ENCODE measurements at places on chromosomes 7 and 10.

DNA sequence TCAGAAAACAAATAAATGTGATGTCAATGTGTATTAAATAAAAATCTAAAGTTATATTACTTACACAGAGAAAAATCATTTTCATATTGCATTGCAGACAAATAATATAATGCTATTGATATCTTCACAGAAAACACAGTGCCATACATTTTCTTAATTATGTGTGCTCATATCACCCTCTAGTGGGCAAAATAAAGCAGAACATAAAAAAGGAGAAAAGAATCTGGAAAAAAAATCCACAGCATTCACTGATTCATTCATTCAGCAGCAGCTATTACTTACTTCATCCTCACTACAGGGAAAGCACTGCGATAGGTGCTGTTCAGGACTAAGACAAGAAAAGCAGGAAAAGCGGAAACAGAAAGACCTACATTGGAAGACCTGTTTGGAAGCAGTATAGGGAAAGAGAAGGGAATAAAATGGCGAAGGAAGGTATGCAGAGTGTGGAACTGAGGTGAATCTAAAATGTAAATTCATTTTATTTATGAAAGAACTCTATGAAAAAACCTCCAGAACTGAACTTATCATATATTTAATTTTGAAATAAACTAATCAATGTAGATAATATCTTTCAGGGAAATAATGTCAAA is 73.2 kb downstream of the POT1 start:
- DNase-seq = peak; percentile 59

DNA sequence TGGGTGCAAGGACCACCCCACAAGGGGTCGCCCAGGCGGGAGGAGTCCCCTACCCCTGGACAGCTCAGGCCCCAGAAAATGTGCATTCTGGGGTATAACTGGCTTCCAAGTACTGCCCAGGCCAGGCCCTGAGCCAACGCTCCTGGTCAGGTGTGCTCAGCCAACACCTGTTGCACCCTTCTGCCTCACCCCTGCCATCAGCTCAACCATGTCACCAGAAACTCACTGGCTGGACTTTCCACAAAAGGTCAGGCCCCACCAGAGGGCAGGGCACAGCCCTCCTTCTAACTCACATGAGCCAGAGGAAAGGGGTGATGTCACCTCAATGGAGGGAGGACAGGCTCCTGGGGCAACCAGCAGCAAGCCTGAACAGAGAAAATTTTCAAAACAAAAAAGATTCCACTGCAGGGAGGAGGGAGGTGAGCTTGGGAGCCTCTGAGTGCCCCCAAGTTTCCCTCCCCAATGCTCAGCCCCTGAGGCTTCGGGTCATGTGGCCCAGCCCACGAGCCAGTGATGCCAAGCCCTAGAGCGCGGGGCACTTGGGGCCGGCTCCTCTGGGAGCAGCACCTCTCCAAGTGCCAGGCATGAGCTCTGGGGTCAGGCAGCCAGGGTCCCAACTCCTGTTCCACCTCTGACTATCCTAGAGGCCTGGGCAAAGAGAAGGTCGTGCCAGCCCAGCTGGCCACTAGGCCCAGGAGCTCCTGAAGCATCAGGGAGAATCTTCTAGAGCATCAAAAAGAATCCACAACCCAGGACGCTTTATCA is 2.2 kb downstream of the OGDHL start:
- no peak for DNase-seq

DNA sequence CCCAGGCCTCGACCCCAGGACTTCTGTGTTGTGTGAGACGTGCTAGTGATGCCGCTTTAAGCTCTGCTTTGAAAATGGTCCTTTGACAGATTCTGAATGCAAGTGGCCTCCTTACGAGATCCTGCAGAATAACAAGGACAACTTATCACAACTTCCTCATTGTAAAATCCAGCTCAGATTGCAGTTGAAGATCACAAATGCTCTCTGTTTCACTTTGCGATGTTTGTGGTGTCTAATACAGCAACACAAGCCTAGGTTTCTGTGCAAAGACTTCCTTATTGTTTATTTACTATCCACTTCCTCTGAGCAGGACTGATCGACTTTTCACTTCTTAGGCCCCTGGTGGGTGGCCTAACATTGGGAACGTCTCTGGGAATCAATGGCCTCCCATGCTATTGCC is 31.7 kb upstream of the INSIG1 start:
- DNase-seq = no peak

DNA sequence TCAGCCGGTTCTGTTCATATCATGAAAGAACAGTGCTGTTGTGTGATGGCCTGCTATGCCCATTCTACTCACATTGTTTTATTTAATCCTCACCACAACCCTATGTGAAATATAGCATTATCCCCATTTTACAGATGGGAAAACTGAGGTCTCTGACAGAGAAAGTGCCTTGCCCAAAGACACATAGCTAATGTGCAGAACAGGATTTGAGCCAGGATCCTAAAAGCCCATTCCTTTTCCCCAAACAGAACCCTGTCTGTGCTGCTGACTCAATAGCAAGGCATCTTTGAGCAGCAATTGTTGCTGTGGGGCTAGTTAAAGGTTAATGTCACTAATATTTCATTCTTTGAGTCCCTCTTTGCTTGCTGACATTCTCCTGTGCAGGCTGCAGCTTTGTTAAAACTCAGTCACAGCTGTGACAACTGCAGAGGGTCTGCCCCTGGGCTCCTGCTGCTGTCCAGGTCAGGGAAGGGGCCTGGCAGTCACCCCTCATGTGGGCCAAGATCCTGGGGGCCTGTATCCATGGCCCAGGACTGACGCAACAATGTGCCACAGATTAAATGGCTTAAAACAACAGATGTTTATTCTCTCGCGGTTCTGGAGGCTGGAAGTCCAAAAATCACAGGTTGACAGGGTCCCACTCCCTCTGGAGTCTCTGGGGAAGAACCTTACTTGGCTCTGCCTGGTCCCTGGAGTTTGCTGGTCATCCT is 40.4 kb downstream of the AFAP1L2 start:
- DNase-seq = no peak

GRCh38 chr10:3274414-3274813 is 101.8 kb upstream of the PITRM1 start:
- DNase-seq = no peak

DNA sequence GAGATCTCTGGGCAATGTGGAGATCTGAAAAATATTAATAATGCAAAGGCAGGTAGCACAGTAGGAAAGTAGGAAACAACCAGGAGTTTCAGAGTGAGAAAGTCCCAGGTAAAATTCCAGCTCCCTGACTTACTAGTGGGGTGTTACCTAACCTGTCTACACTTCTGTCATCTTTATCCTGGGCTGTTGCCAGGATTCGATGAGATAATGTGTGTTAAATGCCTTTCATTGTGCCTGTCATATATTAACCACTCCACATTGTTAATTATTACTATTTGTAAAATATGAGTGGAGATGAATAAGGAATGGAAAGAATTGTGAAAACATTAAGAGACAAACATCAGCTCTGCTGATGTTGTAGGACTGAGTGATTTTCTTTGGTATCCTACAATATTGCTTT is 50.0 kb upstream of the FRMD4A start:
- DNase-seq = no peak

DNA sequence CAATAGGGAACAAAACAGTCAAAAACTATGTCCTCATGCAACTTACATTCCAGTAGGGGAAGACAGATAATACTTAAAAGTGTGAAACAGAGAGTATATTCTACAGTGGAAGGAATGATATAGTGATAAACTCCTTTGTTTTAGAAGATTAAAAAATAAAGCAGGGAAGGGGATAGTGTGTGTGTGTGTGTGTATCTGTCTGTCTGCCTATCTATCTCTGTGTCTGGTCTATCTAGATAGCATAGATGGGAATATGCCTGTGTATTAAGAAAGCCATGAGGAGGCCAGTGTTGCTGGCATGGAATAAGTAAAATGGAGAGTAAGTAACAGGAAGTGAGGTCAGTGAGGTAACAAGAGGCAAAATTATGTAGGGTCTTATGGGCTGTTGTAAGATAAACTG is 42.2 kb downstream of the EXOC6 start:
- DNase-seq = no peak

DNA sequence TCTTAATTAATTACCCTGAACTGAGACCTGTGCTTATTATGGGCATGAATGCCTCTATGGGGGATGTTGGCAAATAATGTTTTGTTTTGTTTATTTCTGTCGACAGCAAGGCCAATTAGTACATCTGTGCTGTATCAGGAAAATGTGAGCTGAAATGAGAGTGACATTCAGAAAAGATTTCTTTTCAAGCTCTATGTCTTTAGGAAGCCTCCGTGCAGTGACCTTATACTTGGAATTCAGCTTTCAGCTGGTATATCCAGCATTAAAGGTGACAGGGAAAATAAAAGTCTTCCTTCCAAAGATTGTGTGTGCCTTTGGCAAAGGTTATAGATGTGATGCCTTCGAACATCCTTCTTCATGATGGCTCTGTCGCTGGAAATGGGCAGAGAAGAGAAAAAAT is 1061.1 kb downstream of the SORCS3 start:
- DNase-seq = no peak

DNA sequence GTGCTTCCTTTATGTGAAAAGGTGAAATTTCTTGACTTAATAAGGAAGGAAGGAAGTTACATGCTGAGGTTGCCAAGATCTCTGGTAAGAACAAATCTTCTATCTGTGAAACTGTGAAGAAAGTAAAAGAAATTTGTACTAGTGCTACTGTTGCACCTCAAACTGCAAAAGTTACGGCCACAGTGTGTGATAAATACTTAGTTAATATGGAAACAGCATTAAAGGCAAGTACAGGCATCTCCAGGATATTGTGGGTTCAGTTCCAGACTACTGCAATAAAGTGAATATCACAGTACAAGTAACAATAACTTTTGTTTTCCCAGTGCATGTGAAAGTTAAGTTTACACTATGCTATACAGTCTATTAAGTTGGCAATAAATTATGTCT is 22.8 kb upstream of the ZNF282 start:
- no peak for DNase-seq

DNA sequence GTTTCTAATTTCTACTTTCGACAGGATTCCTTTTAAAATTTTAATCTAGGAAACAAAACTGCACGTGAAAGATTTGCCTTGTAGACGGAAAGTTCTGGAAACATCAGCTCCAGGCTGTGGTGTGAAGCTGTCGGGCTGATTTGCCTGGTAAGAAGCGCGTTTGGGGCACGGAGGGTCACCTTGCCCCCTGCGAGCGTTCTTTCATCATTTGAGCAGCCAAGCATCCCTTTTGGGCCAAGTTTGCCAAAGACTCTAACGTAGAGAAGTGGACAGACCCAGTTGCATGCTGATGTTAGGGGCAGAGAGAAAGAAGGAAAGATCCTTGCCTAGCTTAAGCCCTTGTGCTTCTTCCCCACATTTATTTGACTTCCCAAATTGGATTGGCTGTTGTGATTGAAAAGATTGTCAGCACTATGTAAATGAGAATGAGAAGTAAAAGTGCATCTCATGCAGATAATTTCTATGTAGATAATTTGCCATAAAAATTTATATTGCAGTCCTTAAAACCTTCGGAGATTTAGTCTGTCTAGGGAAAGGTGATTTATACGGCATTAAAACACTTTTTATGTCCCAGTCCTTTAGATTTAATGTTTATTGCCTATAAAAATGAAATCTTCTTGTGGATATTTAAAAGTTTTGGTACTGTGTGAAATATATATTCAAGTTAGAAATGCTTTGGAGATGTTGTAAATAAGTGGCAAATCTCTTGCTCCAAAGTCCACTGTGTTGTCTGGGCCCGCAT is 76.1 kb downstream of the CUX1 start:
- DNase-seq = no peak

DNA sequence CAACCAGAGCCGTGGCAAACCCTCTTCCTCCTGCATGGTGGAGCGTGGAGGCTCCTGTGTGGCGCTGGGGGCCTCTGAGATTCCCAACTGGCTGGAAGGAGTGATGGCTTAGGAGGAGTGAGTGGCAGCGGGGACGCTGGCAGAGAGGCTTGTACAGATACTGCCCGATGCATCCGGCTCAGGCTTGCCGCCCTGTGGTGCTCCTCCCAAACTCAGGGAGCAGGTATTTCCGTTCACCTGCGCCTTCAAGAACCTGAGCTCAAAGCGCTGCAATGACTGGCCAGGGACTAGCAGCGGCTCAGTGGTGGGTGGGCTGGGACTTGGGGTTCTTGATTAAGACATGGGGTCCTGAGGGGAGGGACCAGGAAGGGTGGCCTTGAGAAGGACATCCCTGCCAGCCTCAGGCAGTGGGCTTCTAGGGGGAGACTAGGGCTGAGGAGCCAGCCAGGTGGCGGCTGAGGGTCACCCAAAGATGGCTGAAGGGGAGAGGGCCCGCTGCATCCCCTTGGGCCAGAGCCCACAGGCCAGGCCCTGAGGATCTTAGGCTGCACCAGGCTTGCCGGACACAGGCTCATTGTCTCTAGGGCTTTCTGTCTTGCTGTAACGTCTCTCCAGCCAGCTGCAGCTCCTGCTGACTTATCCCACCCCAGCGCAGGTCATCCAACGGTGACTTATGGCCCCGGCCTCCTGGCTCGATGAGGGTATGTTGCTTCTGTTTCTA is 3.2 kb downstream of the ZNF775 start:
- DNase-seq = no peak

DNA sequence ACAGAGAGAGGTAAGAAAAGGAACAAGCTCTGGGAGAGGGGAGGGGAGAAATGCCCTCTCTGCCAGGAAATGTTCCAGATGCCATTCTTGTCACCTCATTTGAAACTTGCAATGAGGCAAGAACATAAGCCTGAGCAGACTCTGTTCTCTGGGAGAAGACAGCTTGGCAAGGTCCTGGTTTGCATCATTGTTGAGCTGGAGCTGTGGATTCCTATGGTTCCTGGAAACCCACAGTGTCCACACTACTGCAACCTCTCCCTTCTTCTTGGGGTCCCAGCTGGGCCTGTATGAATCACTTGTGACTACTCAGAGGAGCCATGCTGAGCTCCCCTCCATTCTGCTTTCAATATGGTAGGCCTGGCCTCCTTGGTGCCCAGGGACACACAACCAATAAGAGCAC is 60.8 kb upstream of the HECTD2 start:
- peak; percentile 98 for DNase-seq

DNA sequence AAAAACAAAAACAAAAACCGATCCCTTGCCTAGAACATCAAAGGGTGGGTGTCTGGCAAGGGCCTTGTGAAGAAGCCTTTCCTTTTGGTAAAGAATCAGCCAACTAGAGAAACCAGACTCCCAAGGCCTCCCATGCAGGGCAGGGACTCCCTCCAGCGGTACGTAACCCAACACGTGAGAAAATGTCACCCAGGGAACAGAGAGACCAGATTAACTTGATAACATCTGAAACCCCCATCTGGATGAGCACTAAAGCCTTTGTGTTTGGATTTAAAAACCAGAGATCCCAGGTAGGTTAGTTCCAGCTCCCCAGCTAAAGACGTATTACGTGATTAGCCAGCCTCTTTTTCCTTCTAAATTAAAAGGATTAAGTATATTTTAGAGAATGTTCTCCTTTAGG is 3.0 kb upstream of the HABP2 start:
- DNase-seq = no peak

All from astrocyte of the spinal cord (primary cell).